A549 treated with RU486 at 1 μM for 4 hours (cell line): ENCODE measurements at places on chromosomes 6 and 20. TPM values are rescaled to one million over a fixed set of nuclear protein-coding genes. Genes with fewer than 3 reads are reported as not detected.

The SLC22A3 gene
- total RNA-seq: 25.9 to 39.8 TPM (median 36.8 TPM) in 5 replicates

The ULBP2 gene
- 2.7 to 4.2 TPM (median 3.5 TPM) in 5 replicates for total RNA-seq

The CCDC170 gene
- 0.10 to 0.15 TPM (median 0.12 TPM) in 4 of 5 replicates, not detected in the other for total RNA-seq

The CDH22 gene
- 0.06 TPM in 1 of 5 replicates, not detected in the others for total RNA-seq

The TRIM10 gene
- not detected in 5 replicates for total RNA-seq
